Glutamatergic neuron (in vitro differentiated cells): ENCODE measurements at places on chromosomes 11 and 22.

GRCh38 chr22:17830043-17830961 lies 56.0 kb upstream of the BID start:
- no peak overlapping the region for H3K4me3 ChIP-seq
- peaks cover 4% of the 10 kb centered on the region for H3K27me3 ChIP-seq
- no peak overlapping the region for H3K27ac ChIP-seq
- H3K36me3 ChIP-seq, result no peaks in the 10 kb centered on the region
- peak; percentile 91 for DNase-seq

GRCh38 chr11:78349114-78349513 lies 68.5 kb downstream of the GAB2 start:
- H3K4me1 ChIP-seq, result peaks cover 38% of the 10 kb centered on the region
- no peak overlapping the region for H3K27ac ChIP-seq
- peaks cover 7% of the 10 kb centered on the region for H3K27me3 ChIP-seq
- H3K36me3 ChIP-seq, result no peaks in the 10 kb centered on the region

DNA sequence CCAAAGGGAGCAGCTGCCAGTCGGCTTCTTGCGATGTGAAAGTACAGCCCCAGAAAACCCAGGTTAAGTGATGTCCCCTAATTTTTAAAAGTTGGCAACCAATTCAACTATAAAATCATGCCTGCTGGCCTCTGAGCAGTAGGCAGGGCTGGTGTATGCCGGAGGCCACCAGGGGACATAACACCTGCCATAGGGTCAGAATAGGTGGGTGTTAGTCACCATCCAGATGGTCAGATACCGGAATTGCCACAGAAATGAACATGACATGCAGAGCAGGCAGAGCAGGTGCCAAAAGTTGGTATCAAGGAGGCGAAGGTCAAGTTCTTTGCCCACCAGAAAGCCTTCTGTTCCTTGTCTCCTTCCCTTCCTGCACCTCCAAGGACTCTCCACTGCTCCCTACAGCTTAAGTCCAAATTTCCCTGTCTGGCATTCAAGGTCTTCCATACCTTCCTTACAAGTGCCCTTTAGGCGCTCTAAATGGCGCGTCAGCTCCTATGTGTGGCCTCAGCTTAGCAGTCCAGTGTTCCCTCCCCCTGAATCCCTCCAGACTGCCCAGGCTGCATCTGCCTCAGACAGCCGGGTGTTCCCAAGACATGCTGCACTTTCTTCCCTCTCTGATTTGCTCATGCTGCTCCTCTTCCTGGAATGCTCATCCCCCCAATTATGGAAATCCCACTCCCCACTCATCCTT lies 45.1 kb downstream of the PTPRJ start:
- H3K27me3 ChIP-seq, result peaks cover 6% of the 10 kb centered on the region
- peak overlapping the region; percentile 43 for H3K4me3 ChIP-seq
- H3K36me3 ChIP-seq, result no peaks in the 10 kb centered on the region
- no peak for DNase-seq
- peak overlapping the region; percentile 53 for H3K27ac ChIP-seq
- peaks cover 17% of the 10 kb centered on the region for H3K4me1 ChIP-seq

GRCh38 chr22:38205261-38206128 lies 3.7 kb downstream of the MAFF start:
- peaks cover 5% of the 10 kb centered on the region for H3K4me1 ChIP-seq
- no peak for DNase-seq
- no peaks in the 10 kb centered on the region for H3K36me3 ChIP-seq

- H3K27ac ChIP-seq, result no peak overlapping the region
- no peaks in the 10 kb centered on the region for H3K27me3 ChIP-seq
- H3K4me3 ChIP-seq, result no peak overlapping the region
- H3K4me1 ChIP-seq, result no peaks in the 10 kb centered on the region
Measured at GRCh38 chr22:16949561-16949960, 58.5 kb downstream of the GAB4 start.

- no peak within 1 kb of the TSS for H3K27ac ChIP-seq
- DNase-seq, result peak; percentile 79
- peaks cover 6% of the 10 kb centered on the region for H3K27me3 ChIP-seq
- no peaks in the 10 kb centered on the region for H3K4me1 ChIP-seq
- H3K36me3 ChIP-seq, result no peaks in the 10 kb centered on the region
- H3K4me3 ChIP-seq, result peak within 1 kb of the TSS; percentile 84
Measured at GRCh38 chr11:61891331-61892084, at the start of gene FADS3. Gene FADS3 (minus strand): TSS chr11:61891545. CDS start chr11:61891381, 164 bp downstream.

- H3K4me3 ChIP-seq, result no peak overlapping the region
- peaks cover 39% of the 10 kb centered on the region for H3K4me1 ChIP-seq
- no peak overlapping the region for H3K27ac ChIP-seq
Measured at GRCh38 chr11:17930544-17931125, 82.2 kb downstream of the SERGEF start.

DNA sequence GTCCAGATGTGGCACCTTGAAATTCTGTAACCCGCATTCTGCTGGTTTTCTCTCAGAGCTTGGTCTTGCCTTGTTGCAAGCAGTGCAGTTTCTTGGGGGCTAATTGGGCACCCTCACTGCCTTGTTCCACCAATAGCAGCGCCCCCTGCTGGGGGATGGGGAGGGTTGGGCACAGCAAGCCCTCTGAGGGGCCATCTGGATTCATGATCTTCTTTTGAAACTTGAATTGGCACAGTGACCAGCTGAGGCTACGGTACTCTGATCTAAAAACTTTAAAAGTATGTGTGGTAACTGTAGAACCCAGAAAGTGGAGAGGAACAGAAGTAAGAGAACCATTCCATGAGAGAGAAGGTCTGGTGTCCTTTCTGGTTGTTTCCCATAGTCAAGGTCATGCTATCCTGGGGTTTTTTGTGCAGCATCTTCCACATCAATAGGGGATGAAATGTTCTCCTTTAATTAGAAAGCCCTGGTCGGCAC lies 64.2 kb downstream of the MED15 start:
- peak; percentile 55 for DNase-seq
- H3K4me3 ChIP-seq, result no peak overlapping the region
- peaks cover 2% of the 10 kb centered on the region for H3K27me3 ChIP-seq
- H3K4me1 ChIP-seq, result no peaks in the 10 kb centered on the region

GRCh38 chr11:8757047-8757446 lies 74.5 kb downstream of the RPL27A start:
- H3K4me1 ChIP-seq, result no peaks in the 10 kb centered on the region
- no peak for DNase-seq
- no peaks in the 10 kb centered on the region for H3K36me3 ChIP-seq
- no peaks in the 10 kb centered on the region for H3K27me3 ChIP-seq
- no peak overlapping the region for H3K4me3 ChIP-seq
- H3K27ac ChIP-seq, result no peak overlapping the region

DNA sequence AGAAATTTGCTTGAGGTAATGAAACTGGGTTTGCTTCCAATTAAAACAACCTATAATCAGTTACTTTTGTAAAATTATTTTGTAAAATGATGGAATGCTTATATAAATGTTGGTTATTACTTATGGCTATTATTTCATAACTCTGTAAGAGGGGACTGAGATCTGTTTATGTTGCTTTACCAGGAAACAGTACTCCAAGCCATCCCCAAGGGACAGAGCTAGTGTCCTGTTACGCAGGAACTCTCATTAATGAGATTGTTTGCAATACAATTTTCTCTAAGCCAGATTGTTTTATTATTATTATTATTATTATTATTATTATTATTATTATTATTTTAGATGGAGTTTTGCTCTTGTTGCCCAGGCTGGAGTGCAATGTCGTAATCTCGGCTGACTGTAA lies 2.3 kb upstream of the NOX4 start:
- peaks cover 2% of the 10 kb centered on the region for H3K4me1 ChIP-seq
- no peak for DNase-seq
- H3K36me3 ChIP-seq, result no peaks in the 10 kb centered on the region
- no peak overlapping the region for H3K4me3 ChIP-seq
- no peaks in the 10 kb centered on the region for H3K27me3 ChIP-seq
- H3K27ac ChIP-seq, result no peak overlapping the region

DNA sequence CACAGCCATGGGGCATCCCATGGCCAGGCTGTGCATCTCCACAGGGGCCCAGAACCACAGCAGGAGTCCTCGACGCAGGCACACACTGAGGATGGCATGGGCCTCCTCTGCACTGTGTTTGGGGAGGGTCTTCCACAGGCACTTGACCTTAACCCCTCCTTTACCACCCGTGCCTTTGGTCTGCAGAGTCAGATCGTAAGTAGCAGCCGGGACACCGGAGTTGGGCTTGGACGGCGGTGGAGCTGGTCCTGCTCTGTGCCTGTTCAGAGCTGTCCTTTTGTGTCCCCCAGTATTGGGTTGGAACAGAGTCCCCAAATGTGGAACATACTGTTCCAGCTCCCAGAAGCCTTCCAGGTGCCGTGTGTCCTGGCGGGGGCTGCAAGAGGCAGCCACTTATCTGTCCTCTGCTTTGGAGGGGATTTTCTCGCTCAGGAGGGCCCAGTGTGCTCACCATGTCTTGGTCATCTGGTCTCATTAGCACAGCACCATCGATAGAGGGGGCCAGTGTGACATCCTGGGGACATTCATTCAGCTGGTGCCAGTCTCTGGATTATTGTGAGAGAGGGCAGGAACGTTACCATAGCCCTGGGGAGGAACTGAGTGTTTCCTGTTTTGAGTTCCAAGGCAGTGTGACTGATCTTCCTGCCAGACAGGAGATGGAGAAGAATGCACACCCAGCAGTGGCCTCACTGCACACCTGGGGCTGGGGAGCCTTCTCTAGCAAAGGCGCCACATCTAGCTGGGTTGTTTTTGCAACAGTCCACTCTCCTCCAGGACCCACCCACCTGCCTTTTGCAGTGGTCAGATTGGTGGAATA lies 12.4 kb downstream of the CRELD2 start:
- no peaks in the 10 kb centered on the region for H3K36me3 ChIP-seq
- H3K4me1 ChIP-seq, result peaks cover 15% of the 10 kb centered on the region
- no peak for DNase-seq

GRCh38 chr11:119607726-119608125 lies 121.3 kb downstream of the NECTIN1 start:
- H3K36me3 ChIP-seq, result no peaks in the 10 kb centered on the region
- peaks cover 8% of the 10 kb centered on the region for H3K4me1 ChIP-seq
- DNase-seq, result no peak
- no peak overlapping the region for H3K27ac ChIP-seq

DNA sequence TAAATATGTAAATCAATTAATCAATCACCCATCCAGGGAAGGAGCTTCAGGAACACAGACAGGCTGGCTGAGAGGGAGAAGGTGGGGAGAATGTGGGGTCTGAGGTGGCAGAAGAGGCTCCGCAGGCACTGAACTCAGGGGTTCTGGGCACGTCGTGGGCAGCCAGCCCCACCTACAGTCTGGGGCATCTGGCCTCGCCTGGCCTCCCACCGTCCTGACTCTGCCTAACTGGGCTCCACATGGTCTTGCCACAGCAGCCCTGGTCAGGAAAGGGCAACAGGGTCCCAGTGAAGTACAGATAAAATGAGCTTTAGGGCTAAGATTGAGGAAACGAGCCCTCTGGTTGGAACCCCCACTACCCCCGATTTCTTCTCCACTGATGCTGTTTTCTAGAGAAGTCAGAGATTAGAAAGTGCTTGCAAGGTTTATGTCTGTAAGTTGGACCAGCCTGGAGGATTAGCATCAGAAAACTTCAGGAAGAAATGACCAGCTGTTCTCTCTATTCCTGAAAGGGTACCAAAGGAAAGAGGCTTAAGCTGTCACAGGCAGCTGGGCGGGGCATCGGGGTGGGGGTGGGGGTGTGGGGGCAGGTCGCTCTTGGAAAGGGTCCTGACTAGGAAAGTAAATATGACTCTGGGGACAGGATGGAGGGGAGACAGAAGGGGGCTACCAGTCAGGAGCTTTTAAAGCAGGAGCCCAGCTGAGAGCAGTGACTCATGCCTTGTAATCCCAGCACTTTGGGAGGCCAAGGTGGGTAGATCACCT lies 261.7 kb downstream of the BUD13 start:
- peak overlapping the region; percentile 79 for H3K27ac ChIP-seq
- H3K4me3 ChIP-seq, result no peak overlapping the region
- DNase-seq, result no peak
- peaks cover 4% of the 10 kb centered on the region for H3K36me3 ChIP-seq
- peaks cover 46% of the 10 kb centered on the region for H3K4me1 ChIP-seq

DNA sequence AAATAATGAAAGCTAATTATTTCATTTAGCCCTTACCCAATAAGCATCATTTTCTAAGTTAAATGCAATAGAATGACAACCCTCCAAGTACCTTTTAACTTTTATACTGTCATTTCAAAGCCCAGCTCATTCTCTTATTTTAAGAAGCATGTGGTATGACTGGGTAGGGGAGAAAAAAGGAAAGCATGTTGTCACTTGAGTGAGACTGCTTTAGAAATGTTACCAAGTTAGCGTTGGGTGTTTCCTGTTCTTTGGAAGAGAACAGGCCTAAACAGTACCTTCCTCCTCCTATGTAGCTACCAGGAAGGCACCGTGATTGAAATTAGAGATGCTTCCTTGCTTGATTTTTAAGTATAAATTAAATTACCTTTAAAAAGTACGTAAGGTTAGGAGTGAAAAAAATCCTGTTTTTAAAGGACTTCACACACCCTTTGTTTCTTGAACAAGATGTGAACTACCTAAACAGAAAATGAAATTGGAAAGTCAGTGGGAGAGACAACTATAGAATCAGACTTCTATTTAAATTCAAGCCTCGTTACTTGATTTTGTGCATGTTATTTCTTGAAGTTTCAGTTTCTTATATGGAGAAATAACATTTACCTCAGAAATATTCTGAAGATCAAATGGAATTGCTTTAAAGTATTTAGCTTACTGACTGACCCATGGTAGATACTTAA lies 741 bp upstream of the CNTF start:
- H3K27ac ChIP-seq, result no peak overlapping the region
- no peak overlapping the region for H3K4me3 ChIP-seq
- no peaks in the 10 kb centered on the region for H3K36me3 ChIP-seq
- H3K4me1 ChIP-seq, result peaks cover 4% of the 10 kb centered on the region

- H3K27ac ChIP-seq, result no peak overlapping the region
- H3K36me3 ChIP-seq, result peaks cover 5% of the 10 kb centered on the region
- DNase-seq, result no peak
- peaks cover 2% of the 10 kb centered on the region for H3K4me1 ChIP-seq
- peak overlapping the region; percentile 44 for H3K4me3 ChIP-seq
Measured at GRCh38 chr11:2268729-2269600, 1.4 kb downstream of the ASCL2 start.

DNA sequence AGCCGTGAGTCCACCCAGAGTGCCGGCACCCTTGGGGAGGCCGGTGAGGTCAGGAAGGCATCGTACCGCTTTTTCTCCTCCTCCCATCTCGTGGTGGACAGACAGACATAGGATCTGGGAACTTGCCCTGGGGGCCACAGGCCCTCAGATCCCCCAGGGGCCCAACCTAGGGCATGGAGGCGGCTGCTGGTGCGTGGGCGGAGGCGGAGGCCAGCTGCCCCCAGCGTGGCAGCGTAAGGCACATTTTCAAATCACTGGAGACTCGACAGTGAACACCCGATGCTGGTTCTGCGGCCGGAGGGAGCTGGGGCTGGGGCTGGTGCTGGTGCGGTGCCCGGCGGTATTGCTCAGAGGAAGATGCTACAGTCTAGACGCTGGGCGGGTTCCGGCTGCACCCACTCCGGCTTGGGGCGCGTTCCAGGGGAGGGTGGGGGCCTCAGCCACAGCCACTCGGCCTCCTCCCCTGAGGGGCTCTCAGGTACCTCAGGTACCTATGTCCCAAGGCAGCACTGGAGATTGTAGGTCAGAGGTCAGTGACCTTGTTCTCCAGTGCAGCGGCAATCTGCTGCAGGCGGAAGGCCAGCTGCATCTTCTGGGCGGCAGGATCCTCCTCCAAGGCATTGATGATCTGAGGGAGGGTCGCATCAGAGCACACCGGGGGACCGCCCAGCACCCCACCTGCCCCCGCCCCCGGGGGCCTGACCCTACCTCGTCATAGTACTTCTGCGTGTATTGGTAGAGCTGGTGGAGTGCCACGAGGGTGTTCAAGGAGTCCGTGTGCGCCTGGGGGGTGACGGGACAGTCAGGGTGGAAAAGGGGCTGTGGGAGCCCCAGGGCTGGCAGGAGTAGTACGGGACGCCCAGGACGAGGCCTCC lies 5.2 kb upstream of the MAPK11 start:
- H3K4me1 ChIP-seq, result peaks cover 11% of the 10 kb centered on the region
- peaks cover 6% of the 10 kb centered on the region for H3K27me3 ChIP-seq
- H3K27ac ChIP-seq, result peak overlapping the region; percentile 55
- no peak overlapping the region for H3K4me3 ChIP-seq
- DNase-seq, result peak; percentile 42
